Upper lobe of right lung (tissue), 1 donor: ENCODE measurements at places on chromosomes 3 and 15.

GRCh38 chr15:80970018-80970657, 19.5 kb downstream of the MESD start:
- DNase-seq, result no peak

- no peak for DNase-seq
Measured at GRCh38 chr3:14001136-14001535, 121.3 kb upstream of the WNT7A start.

DNA sequence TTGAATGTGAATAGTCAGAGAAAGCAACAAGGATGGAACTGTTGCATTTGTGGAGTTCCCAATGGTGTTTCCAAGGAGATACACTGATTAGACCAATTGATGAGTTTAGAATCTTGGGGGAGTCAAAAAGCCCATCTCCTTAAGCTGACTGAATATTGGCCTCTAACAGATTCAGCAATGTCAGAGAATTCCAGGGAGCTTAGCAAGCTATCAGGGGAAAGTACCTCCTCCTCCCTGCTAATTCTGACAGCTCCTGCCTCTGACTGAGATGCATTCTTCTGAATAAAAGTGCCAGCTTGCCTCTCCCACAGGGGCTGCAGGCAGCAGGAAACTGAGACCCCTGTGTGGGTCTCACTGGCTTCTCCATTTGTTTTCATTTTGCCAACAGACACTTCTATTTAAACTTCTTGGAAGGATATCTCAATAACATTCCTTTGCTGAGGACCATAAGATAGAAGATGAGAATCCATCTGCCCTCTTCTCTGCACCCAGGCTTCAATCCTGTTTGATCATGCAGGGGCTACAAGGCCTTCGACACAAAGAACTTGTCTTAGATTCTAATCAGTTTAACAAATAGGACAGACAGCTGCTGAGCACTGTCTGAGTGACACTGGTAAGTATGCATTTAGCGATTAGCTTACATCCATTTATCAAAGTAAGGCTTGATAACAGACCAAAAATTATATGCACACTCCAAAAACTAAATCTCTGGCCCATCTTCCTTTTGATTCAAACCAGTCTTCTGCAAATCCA, 1080.8 kb downstream of the TUSC7 start:
- DNase-seq, result no peak

DNA sequence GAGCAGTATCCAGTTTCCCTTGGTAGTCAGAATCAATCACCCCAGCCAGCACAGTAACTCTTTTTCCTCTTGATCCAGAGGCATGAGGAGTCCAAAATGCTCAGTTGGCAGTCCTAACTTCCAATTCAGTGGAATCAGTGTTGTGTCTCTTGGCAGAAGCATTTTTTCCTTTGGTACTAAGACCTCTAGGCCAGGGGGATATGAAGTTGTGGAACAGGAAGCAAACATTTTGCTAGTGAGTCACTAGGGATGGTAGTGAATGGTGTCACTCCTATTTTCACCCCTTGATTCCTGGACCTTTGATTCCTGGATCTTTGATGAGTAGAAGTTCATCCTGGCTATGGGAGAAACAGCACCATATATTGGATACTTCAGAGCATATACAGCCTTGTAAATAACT, 70.5 kb upstream of the ALDH1A3 start:
- DNase-seq, result no peak

DNA sequence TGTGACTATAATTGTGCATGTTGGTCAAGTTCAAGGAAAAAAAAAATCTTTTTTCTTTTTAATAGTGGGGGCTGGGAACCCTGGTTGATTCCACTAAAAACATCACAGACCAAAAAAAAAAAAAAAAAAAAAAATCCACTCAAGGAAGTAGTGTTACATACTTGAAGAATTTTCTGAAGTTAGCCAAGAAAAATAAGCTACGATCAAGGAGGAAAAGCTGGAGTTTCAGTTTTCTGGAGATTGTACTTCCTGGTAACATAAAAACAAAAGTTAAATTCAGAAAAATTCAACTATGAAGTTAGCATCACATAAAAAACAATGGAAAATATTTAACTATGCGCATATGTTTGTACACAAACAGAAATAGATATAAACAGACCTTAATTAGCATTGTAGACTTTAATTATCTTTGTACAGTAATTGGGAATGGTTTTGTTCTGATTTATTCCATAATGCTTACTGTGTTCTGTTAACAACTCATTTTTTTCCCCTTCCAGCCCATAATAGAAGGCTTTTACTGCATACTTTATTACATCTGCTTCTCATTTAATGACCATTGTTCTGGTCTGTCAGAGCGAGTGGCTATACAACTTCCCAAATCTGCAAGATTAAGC, 194.3 kb downstream of the RORA start:
- no peak for DNase-seq

DNA sequence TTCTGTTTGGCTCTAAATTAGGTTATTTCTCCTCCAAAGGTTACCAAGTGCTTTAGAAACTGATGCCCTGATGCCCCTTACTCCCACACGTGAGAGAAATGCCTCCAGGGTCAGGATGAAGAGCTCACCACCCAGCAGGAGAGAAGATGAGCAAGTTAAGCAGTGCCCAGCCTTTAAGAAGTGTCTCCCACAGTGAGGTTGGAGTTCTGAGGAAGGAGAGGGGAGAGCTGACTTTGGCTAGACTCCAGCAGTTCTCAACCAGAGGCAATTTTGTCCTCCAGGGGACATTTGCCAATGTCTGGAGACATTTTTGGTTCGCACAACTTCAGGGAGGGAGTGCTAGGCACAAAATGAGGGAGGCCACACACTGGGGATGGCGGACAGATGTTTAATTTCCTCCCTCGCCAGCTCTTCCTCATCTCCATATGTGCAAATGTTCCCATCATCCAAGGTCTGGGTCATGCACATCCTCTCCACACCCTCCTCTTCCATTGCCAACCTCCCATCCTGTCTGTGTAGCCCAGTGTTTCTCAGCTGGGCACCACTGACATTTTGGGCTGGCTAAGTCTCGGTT, 50.6 kb upstream of the SLC7A14 start:
- DNase-seq, result no peak

- no peak for DNase-seq
Measured at GRCh38 chr15:97567411-97567810, 393.1 kb upstream of the ARRDC4 start.

- no peak for DNase-seq
Measured at GRCh38 chr15:101371081-101371480, 76.0 kb upstream of the SNRPA1 start.

DNA sequence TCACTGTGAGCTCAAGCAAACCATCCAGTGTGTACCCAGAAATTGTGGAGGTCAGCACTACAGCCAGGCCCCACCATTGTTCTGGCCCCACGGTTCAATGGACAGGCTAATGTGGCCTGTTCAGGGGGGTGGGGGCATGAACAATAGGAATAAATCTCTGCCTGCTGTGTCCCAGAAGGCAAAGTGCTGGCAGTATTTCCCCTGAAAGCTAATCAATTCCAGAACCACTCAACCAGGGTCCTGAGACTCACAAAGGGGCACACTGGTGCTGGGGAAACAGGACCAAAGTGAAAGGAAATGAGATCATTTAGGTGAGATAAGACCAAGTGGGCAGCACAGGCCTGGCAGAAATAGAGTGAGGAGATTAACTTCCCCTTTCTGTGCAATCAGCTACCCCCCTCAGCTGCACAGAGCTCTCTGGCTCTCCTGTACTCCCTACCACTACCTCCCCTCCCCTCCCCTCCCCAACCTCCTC, 11.5 kb downstream of the CRYGS start:
- DNase-seq, result no peak

GRCh38 chr3:129533406-129533805, 5.0 kb downstream of the RHO start:
- no peak for DNase-seq

GRCh38 chr3:12303993-12304392, 15.1 kb downstream of the PPARG start:
- no peak for DNase-seq

DNA sequence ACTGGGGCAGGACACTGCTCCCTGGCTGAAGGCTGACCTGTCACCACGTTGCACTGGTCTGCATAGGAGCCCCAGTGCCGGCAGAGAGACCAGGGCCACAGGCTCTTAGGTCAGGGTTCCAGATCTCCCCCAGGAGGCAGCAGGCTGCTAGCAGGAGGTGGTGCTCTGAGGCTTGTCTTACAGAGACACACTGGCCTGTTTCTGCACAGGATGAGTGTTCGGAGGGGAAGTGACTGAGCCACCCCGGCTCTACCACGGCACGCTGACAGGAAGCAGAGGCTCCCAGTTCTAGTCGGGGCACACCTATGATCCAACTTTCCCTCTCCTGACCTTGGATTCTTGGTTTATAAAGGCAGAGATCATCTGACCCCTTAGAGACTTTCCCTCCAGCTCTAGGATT, 8.6 kb downstream of the FBXL22 start:
- DNase-seq, result no peak

GRCh38 chr3:39056151-39056550, 4.3 kb downstream of the WDR48 start:
- DNase-seq, result no peak

GRCh38 chr3:125496701-125497100, 23.3 kb downstream of the SNX4 start:
- no peak for DNase-seq

GRCh38 chr3:157662171-157662570, 159.0 kb upstream of the VEPH1 start:
- no peak for DNase-seq
